Muscle of leg (tissue), 16 donors: ENCODE measurements at places on chromosomes 4 and X.

DNA sequence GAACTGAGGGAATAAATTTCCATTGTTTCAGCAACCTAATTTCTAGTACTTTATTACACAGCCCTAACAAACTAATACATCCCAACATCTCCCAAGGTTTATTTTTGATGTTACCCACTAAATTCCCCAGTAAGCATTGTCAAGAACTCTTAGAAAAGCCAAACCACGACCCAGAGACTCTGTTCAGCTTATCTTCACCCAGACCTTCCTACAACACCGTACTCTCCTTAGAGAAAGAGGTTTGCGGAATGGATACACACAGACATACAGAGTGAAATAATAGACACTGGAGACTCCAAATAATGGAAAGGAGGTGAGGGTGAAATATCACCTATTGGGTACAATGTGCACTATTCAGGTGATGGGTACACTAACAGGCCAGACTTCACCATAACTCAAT, 75.6 kb downstream of the LRBA start:
- no peak for DNase-seq
- H3K36me3 ChIP-seq: no peaks in the 10 kb centered on the region
- no peaks in the 10 kb centered on the region for H3K4me1 ChIP-seq
- H3K27me3 ChIP-seq: no peaks in the 10 kb centered on the region
- no peak overlapping the region for H3K27ac ChIP-seq

GRCh38 chrX:134604701-134605311, 53.5 kb downstream of the PLAC1 start:
- DNase-seq: peak; percentile 69
- H3K36me3 ChIP-seq: no peaks in the 10 kb centered on the region
- peak overlapping the region; percentile 84 for H3K27ac ChIP-seq
- H3K4me1 ChIP-seq: peaks cover 17% of the 10 kb centered on the region
- peaks cover 2% of the 10 kb centered on the region for H3K27me3 ChIP-seq

DNA sequence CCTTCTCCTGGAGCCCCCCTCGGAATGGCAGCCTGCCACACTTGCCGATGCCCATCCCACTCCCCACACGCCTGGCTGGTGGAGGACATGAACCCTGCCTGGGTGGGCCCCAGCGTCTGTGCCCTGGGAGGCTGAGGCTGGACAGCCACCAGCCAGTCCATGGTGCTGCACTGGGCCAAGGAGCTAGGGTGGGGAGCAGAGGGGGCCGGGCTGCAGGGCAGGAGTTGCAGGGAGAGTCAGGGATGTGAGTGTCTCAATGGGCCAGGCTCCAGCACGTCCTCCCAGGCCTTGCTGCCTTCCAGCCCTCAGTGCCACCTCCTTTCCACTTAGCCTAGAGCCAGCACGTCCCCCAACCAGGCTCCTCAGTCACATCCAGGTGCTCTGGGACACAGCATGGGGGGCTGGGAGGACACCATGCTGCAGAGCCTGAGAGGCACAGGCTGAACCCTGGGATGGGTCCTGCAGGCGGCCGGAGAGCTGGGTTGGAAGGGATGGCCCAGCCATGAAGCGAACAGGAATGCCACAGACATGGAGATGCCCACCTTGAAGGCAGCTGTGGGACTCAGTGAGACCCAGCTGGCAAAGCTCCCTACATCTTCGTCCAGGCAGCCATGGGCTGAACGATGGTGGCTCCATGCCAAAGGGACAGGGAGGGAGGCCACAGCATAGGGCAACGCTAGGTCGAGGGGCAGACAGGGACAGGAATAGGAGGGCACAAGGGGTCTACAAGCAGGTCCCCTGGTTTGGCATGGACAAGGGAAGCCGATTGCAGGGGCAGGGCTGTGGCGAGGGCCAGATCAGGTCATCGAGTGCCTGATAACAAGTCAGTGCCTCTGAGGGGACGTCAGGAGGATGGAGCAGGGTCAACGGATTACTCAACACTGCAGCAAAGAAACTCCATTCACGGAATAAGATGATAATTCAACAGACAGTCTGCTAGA, 30.1 kb upstream of the MXD4 start:
- no peak for DNase-seq
- no peaks in the 10 kb centered on the region for H3K27me3 ChIP-seq
- H3K27ac ChIP-seq: peak overlapping the region; percentile 31
- H3K36me3 ChIP-seq: no peaks in the 10 kb centered on the region
- H3K4me1 ChIP-seq: peaks cover 40% of the 10 kb centered on the region

- H3K27me3 ChIP-seq: no peaks in the 10 kb centered on the region
- peak; percentile 41 for DNase-seq
- peak overlapping the region; percentile 42 for H3K27ac ChIP-seq
Measured at GRCh38 chr4:159229164-159229563, 126.3 kb downstream of the RAPGEF2 start.

DNA sequence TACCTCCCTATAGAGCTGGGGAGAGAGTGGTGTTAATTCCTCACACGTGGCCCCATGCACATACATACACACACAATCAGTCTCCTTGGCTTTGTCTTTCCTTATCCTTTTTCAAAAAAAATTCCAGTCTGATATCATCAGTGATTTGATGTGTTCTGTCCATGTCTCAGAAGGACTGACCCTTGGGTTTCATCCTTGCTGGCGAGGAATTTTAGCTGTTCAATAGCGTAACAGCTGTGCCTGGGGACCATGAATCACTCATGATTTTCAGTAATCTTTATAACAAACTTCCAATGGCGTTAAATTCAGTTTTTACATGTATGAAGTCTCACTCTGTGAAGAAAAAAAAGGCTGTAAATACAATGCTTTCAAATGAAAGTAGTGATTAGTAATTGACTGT, 204.6 kb downstream of the RBMX2 start:
- peaks cover 10% of the 10 kb centered on the region for H3K27me3 ChIP-seq
- H3K4me3 ChIP-seq: no peak overlapping the region
- DNase-seq: peak; percentile 75
